Naive thymus-derived CD8-positive, alpha-beta T cell (primary cell): ENCODE measurements at places on chromosomes 1 and 21. TPM values are rescaled to one million over a fixed set of nuclear protein-coding genes. Genes with fewer than 3 reads are reported as not detected.

DIO1 gene
- not detected for total RNA-seq

AGBL4 gene
- total RNA-seq: 0.16 TPM

GRCh38 chr1:111795401-111795800 lies 39.7 kb downstream of the DDX20 start:
- H3K27me3 ChIP-seq: peaks cover 27% of the 10 kb centered on the region
- DNase-seq: no peak
- no peak overlapping the region for H3K27ac ChIP-seq
- H3K4me1 ChIP-seq: no peaks in the 10 kb centered on the region
- no peaks in the 10 kb centered on the region for H3K36me3 ChIP-seq

DNA sequence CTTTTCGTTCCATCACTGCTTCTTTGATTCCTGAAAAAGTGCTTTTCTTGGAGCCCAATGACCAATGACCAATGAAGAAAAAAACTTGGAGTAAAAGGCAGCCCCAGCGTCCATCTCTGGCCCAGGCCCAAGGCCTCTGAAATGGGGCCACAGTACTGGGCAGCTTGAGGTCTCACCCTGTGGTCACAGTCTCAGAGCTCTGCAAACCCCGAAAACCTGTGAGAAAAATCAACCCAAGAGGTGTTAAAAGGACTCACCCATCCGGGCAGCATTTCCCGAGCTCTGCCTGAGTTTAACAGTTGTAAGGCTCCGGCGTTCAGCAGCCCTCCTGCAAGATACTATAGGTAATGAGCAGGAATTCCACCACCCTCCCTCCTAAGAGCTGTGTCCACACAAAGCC lies 2.1 kb upstream of the EFHD2 start:
- peaks cover 31% of the 10 kb centered on the region for H3K4me1 ChIP-seq
- H3K27me3 ChIP-seq: no peaks in the 10 kb centered on the region
- peak overlapping the region; percentile 98 for H3K27ac ChIP-seq
- no peak for DNase-seq
- H3K4me3 ChIP-seq: peak overlapping the region; percentile 42
- no peaks in the 10 kb centered on the region for H3K36me3 ChIP-seq

- peaks cover 20% of the 10 kb centered on the region for H3K36me3 ChIP-seq
- no peak overlapping the region for H3K4me3 ChIP-seq
- no peaks in the 10 kb centered on the region for H3K27me3 ChIP-seq
- H3K27ac ChIP-seq: no peak overlapping the region
- H3K4me1 ChIP-seq: peaks cover 20% of the 10 kb centered on the region
Measured at GRCh38 chr1:33341190-33341589, 20.3 kb upstream of the A3GALT2 start.

DNA sequence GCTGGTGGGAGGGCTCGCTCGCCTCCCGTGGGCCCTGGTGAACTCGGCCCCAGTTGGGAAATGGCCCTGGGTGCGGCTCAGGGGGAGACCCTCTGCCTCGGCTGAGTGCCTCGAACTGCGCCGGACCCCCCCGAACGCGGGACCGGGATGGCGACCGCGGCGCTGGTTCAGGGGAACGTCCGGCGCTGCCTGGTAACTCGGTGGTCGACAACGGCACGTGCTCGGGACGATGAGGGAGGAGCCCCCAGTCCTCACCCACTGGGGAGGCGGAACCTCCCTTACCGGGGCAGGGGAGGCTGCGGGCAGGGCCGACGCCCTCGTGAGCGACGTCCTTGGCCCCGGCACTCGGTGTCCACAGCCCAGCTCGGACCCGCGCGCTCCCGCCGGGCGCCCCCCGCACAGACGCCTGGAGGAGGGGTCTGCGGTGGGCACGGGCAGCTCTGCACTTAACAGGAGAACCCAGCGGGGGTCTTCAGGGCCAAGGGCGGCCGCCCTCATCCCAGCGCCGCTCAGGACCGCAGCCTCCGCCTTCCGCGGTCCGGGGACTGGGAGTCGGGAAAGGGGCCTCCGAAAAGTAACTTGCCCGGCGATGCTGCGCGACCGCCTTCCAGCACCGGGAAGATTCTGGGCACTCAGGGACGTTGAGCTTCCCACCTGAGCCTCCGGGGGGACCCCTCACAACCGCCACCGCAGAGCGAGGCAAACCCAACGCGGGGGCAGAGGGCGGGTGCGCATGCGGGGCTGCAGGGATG lies 1.7 kb downstream of the HES4 start:
- H3K4me3 ChIP-seq: peak overlapping the region; percentile 79
- peaks cover 2% of the 10 kb centered on the region for H3K27me3 ChIP-seq
- no peak for DNase-seq
- no peak overlapping the region for H3K27ac ChIP-seq
- peaks cover 27% of the 10 kb centered on the region for H3K4me1 ChIP-seq

DNA sequence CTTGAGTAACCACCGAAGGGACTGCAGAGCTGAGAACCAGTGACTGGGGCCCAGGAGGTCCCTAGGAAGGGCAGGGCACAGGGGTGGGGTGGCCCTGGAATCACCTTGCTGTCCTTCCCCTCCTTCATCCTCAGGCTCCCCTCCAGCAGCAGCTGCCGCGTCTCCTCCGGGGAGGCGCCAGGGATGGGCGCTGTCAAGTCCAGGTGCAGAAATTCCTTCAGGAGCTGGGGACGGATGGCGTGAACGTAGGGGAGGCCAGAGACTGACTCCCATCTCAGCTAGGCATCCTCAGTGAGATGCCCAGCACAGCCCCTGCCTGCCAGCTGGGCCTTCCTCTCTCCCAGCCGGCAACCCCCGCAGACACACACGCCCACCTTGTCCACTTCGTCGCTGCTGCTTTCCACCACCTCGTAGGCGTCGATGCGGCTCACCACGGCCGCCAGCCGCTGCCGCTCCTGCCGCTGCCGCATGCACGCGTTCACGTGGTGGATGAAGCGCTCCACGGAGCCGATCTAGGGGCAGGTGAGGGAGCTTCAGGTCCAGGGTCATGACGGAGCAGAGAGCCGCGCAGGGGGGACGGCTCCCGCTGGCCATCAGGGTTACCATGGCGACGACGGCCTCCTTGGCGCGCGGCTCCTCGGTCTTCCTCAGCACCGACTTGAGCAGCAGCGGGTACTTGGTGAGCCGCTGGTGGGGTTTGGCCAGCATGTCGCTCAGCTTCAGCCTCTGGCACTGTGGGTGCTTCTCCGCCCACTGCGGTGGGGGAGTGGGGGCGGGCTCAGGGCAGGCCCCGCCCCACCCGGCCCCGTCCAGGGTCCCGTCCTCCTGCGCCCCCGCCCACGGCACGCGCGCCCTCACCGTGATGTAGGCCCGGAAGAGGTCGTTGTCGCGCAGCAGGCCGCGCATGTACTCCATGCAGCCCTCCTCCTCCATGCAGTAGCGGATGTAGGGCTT lies 4.4 kb upstream of the TNFRSF25 start:
- no peak for DNase-seq
- no peaks in the 10 kb centered on the region for H3K27me3 ChIP-seq
- no peak overlapping the region for H3K4me3 ChIP-seq

- no peaks in the 10 kb centered on the region for H3K27me3 ChIP-seq
- H3K4me1 ChIP-seq: peaks cover 9% of the 10 kb centered on the region
- DNase-seq: no peak
- H3K4me3 ChIP-seq: no peak overlapping the region
- no peaks in the 10 kb centered on the region for H3K36me3 ChIP-seq
- no peak overlapping the region for H3K27ac ChIP-seq
Measured at GRCh38 chr1:198258491-198258890, 101.7 kb downstream of the NEK7 start.

TRABD2B gene
- not detected for total RNA-seq

- H3K4me3 ChIP-seq: no peak overlapping the region
- no peak overlapping the region for H3K27ac ChIP-seq
- no peak for DNase-seq
- no peaks in the 10 kb centered on the region for H3K27me3 ChIP-seq
- H3K36me3 ChIP-seq: peaks cover 55% of the 10 kb centered on the region
Measured at GRCh38 chr1:19357299-19357986, 45.3 kb downstream of the SLC66A1 start.

- H3K4me3 ChIP-seq: no peak overlapping the region
- no peaks in the 10 kb centered on the region for H3K4me1 ChIP-seq
- H3K27me3 ChIP-seq: no peaks in the 10 kb centered on the region
- H3K36me3 ChIP-seq: peaks cover 48% of the 10 kb centered on the region
- no peak for DNase-seq
Measured at GRCh38 chr1:62476525-62477219, 39.8 kb downstream of the USP1 start.

RPS6KA1 gene
- 97.0 TPM for total RNA-seq

DNA sequence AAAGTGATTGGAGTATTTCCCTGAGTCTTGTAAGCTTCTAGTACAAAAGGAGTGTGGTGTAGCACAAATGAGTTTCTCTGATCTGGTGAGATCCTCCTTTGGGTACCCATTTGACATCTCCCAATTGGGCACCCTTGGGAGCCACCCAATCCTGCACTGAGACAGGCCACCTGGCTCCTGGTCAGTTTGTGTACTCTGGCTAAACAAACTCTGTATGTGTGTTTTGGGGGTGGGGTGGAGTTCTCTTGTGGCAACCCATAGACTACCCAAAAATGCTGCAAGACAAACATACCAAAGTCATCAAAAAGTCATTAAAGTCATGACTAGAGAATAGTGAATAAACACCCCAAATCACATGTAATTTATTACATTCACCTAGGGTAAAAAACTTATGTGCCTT lies 8.4 kb upstream of the HIVEP3 start:
- no peak for DNase-seq
- no peak overlapping the region for H3K4me3 ChIP-seq
- H3K27me3 ChIP-seq: no peaks in the 10 kb centered on the region

LINGO4 gene
- not detected for total RNA-seq

DNA sequence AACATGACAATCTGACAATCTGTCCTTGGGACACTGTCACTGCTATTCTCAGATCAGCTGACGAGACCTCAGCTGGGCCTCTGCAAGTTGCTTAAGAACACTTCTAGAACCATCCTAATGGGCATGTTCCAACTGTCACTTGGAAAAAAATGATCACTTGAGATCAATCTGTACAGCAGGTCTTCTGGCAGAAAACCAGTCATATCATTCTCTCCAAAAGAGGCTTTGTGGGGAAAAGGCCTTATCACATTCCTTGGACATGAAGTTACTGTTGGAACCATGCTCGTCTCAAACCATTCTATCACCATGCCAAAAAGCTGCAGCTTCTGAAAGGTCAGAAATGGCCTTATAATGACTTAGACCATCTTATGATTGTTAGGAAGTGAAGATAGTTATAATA lies 744.2 kb downstream of the USP25 start:
- no peaks in the 10 kb centered on the region for H3K36me3 ChIP-seq
- H3K4me3 ChIP-seq: no peak overlapping the region
- DNase-seq: no peak
- no peak overlapping the region for H3K27ac ChIP-seq

TNFAIP8L2 gene
- 31.5 TPM for total RNA-seq

DNA sequence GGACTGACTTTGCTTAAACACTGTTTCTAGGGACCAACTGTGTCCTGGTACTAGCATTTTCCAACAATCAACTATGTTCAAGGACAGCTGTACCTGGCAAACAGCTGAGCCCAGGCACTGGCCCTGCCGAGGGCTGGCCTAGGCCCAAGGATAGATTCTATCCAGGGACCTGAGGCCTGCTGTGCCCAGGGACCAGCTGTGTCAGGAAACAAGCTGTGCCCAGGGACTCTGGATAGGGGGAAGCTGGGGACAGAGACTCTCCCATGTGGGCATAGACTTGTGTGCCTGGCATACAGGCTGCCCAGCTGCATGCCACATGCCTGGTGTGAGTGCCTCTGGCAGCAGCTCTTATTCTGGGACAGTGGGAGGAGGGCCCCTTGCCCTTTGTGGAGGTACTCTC lies 38.1 kb upstream of the POU3F1 start:
- H3K4me3 ChIP-seq: no peak overlapping the region
- H3K36me3 ChIP-seq: no peaks in the 10 kb centered on the region
- no peak overlapping the region for H3K27ac ChIP-seq
- no peaks in the 10 kb centered on the region for H3K4me1 ChIP-seq
- H3K27me3 ChIP-seq: peaks cover 13% of the 10 kb centered on the region
- no peak for DNase-seq

CFHR3 gene
- total RNA-seq: not detected

DNA sequence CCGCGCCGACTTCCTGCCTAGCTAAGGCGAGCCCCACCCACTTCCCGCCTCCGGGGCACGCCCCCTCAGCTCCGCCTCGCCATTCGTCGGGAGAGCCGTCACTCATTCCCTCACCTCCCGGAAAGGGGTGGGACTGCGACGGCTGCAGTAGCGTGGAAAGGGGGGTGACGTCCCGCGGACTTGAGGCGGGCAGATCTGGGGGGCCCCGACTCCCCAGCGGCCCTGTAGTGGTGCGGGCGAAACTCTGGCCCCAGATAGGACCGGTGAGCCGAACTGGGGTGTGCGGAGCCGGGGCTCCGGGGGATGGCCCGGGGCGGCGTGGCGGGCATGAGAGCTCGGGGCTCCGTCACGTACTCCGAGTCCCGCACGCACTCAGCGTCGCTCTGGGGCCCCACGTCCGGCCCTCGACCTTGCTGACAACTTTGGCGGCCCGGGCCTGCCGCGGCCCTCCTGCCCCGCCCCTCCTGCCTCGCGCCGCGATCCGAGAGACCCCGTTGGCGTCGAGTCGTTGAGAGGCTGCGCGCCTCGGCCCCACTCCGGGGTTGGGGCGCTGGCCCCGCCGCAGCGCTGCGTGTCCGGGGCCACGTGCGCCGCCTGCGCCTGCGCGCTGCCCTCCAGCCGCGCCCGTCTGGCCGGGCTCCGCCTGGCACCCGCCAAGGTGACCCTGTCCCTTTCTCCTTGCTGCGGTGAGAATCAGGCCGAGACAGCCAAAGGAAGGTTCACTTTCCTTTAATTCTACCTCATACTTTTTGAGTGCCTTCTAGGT lies 395 bp upstream of the ENO1 start:
- H3K27ac ChIP-seq: peak overlapping the region; percentile 95
- peak; percentile 98 for DNase-seq
- peaks cover 9% of the 10 kb centered on the region for H3K36me3 ChIP-seq
- peaks cover 49% of the 10 kb centered on the region for H3K4me1 ChIP-seq
- peak overlapping the region; percentile 94 for H3K4me3 ChIP-seq

TMEM51 gene
- not detected for total RNA-seq

NUDC gene
- total RNA-seq: 46.6 TPM

GRCh38 chr1:25902462-25902861 lies 3.8 kb downstream of the STMN1 start:
- DNase-seq: no peak
- H3K36me3 ChIP-seq: peaks cover 9% of the 10 kb centered on the region
- no peaks in the 10 kb centered on the region for H3K27me3 ChIP-seq
- no peak overlapping the region for H3K4me3 ChIP-seq

GRCh38 chr1:170218257-170218650 lies 72.5 kb downstream of the NTMT2 start:
- no peak for DNase-seq
- no peak overlapping the region for H3K4me3 ChIP-seq
- peaks cover 3% of the 10 kb centered on the region for H3K4me1 ChIP-seq
- H3K36me3 ChIP-seq: no peaks in the 10 kb centered on the region
- no peak overlapping the region for H3K27ac ChIP-seq
- H3K27me3 ChIP-seq: peaks cover 30% of the 10 kb centered on the region

CELA2A gene
- total RNA-seq: not detected

C1orf116 gene
- 0.14 TPM for total RNA-seq
